CD4-positive, alpha-beta T cell treated with Interleukin-10 for 1 hour (primary cell): ENCODE measurements at places on chromosomes 4 and X.

GRCh38 chr4:21882051-21882839 lies 66.3 kb downstream of the KCNIP4 start:
- DNase-seq, result no peak

- no peak for DNase-seq
These were observed 91.9 kb downstream of the GPC4 start for GRCh38 chrX:133323431-133323830.

DNA sequence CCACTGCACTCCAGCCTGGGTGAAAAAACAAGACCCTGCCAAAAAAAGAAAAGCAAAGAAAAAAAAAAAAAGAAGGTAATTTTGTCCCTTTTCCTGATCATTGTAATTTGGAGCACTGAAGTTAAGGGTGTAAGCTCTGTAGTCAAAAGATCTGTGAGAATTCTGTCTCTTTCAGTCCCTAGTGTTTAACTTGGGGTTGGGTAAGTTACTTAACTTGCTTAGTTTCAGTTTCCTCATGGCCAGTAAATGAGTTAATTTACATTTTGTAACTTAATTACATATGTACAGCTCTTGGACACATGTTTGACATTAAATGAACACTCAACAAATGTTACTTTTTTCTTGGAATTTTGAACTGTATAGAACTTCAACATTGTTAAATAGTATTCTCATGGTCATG lies 10.9 kb upstream of the UBE2K start:
- no peak for DNase-seq

DNA sequence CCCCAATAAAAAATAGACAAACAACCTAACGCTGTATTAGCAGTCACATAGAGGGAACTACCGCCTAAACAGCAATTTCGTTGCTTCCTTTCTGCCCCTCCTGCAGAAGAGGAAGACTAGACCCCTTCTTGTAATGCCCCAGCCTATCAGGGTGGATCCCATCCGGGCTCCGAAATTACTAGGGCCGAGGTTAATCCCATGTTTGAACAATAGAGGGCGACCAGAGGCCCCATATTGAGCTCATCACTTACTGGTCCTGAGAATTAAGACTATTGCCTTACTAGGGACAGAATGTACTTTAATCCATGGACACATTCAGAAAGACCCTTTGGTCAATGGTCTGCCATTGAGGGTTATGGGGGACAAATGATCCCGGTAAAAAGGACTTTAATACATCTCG lies 11.8 kb upstream of the ZNF630 start:
- peak; percentile 60 for DNase-seq

DNA sequence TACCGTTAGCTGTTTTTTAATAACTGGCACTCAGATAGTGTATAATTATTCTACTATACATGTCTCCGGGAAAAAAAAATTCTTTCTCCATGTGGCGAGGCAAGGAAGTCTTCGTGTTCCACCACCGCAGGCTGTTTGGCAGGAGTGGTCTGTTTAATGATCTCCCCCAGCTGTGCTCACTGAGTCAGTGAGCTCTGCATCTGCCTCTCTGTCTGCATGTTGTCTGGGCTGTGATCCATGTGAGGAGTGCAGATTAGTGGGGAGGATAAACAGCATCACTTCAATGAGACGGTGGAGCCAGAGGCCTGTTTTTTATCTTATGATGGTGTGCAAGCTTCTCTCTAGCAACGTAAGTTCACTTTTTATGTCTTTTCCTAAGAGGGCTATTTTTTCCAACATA lies 69.8 kb downstream of the RPS3A start:
- no peak for DNase-seq

DNA sequence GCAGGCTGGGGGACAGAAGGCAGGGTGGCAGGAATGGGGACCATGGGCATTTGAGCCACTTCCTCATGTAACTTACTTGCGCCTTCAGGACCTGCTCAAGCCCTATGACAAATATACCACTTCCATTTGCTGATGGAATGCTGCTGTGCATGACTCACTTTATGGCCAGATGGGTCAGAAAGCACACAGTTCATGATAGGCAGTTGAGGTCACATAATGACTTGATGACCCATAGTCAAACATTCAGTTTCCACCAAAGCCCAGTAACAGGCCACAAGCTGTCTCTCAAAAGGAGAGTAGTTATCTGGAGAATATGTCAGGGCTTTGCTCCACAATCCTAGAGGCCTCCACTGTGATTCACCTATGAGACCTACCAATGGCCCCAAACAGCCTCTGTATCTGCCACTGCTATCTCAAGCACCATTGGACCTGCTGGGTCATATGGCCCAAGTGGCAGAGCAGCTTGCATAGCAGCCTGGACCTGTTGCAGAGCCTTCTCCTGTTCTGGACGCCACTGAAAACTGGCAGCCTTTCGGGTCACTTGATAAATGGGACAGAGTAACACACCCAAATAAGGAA lies 5.3 kb upstream of the PAPSS1 start:
- DNase-seq, result no peak

DNA sequence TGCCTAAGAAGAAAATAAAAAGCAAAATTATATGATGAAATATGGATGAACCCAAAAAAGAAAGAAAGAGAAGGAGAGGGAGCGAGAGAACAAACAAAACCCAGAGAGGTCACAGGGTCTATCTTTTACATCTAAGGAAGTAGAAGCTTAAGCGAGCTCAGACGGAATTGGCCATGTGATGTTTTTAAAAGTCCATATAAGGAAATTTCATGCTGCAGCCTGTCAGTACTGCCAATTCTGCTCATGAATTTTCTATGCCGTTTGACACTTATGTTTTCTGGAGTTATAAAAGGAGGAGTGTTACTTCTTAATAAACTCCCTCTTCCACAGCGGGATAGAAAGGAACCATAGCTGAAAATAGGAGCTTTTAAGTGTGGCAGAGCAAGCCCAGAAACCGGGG lies 32.9 kb upstream of the DCX start:
- DNase-seq, result no peak

GRCh38 chr4:17722356-17722700 lies 59.1 kb downstream of the FAM184B start:
- no peak for DNase-seq
